Anterior cingulate cortex (tissue), 58 donors: ENCODE measurements at places on chromosomes 5 and 9.

- DNase-seq: no peak
These were observed 42.2 kb upstream of the ANKRD33B start for GRCh38 chr5:10521466-10522223.

- DNase-seq: no peak
These were observed 609.4 kb downstream of the MTRR start for GRCh38 chr5:8478326-8478725.

DNA sequence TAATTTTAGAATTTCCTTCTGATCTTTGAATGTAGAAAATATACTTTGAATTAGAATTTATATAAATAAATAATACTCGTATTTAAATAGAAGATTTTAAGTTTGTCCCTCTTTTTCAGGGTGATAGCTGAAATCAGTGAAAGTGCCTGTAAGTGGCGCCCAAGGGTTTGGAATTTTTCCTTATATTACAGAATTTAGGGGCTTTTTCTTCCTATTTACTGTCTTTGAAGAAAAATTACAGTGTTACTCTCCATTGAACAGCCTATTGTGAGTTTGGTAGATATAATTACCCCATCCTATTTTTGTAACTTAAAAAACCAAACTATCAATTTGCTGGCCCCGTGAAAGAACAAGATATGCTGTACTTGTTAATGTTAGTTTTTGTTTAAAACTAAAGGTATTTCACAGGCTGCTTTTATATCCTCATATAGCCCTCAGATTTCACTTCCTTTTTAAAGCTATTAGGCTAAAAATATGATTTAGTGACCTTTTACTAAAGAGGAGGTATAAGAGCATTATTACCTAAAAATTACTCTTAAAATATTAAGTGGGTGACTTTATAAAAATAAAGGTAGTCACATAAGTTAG is 3.2 kb downstream of the MAP3K1 start:
- DNase-seq: no peak

- DNase-seq: peak; percentile 53
These were observed 13.3 kb downstream of the RPS14 start for GRCh38 chr5:150436141-150436680.

GRCh38 chr5:175195698-175196656 is 248.0 kb downstream of the DRD1 start:
- DNase-seq: no peak

GRCh38 chr9:24901319-24901718 is 355.6 kb upstream of the IZUMO3 start:
- DNase-seq: no peak

GRCh38 chr5:167049043-167049663 is 1242.3 kb upstream of the WWC1 start:
- peak; percentile 10 for DNase-seq

DNA sequence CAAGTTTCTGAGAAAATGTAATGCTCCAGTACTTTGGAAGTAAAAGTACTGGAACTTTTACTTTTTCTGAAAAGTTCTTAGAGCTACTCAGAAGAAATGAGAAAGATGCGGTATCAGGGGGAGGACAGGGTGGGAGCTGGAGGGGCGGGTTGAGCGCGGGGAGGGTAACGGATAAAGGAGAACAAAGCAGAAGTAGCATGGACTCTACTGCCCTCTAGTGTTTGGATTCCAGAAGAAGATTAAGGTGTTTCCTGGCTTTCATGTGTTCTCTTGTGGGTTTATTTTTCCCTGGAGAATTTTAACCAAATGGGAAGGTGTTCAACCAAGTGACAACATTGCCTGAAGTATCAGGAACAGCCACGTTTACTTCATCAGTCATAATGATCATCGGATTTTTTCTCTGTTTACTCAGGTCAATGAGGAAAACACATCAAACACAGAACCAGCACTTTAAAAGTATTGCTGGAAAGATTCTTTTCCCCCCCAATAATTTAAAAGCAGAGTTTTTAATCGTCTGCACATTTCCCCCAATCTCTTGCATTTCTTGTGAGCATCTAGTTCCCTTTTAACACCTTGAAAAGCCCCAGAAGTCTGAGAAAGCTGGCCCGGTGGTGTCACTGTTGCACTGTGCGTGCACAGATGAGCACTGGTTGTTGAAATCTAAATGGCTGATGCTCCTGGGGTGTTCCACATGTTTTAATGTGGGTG is 190.6 kb downstream of the MPDZ start:
- no peak for DNase-seq

GRCh38 chr5:24183981-24184380 is 460.8 kb downstream of the CDH10 start:
- no peak for DNase-seq

DNA sequence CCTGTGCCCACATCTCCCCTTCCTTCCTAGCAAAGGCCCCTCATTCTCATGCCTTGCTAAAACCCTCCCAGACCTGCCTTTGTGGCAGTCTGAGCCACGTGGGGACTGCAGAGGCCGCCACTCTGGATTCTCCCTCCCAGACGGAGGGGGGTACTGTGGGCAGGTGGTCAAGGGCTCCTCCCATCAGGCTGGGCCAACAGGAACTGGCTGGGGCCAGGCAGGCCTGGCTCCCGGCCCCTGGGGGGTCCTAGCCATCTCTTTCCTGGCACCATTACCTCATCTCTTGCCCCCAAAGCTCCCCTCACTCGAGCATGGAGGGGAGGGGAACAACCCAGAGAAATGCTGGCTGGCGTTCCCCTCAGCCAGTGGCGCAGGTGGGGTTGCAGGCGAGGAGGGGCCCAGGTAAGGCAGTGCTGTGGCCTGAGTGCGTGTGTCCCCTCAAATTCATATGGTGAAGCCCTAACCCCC is 88.6 kb downstream of the ZNF354C start:
- no peak for DNase-seq

DNA sequence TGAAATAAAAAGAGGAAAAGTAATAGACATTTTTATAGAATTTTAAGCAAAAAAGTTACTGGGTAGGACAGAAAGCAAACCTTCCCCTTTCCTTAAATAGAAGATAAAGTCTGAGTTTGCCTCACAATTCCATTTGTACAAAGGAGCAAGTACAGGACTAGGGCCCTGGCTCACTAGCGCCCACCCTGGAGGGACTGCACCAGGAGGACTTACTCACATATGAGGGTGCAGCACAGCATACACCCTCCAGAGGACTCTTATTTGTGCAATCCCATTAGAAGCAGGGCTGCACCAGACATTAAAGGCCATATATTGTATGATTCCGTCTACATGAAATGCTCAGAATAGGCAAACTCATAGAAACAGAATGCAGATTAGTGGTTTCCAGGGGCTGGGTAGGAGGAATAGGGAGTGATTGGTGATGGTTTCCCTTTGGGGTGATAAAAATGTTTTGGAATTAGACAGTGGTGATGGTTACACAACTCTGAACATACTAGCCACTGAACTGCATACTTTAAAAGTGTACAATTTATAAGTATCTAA is 4.5 kb downstream of the REEP5 start:
- DNase-seq: no peak

GRCh38 chr5:126066836-126067235 is 356.4 kb upstream of the GRAMD2B start:
- DNase-seq: no peak

- DNase-seq: no peak
These were observed 118.6 kb downstream of the SPEF2 start for GRCh38 chr5:35736280-35736679.

DNA sequence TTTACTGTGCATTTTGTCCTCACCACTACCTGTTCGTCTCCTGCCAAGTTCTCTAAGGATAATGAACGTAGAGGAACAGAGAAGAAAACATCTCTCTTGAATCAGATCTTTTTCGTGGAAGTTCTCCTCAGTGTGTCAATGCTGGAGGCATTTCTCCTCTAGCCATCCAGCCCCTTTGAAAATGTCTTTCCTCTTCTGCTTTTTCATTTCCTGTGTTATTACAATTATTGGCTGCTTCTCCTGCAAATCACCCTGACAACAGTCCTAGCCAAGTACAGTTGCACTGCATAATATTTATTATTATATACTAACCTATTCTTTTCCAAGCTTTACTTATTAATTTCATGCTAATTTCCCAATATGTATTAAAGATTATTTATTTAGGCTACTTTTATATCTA is 61.8 kb upstream of the TRPM3 start:
- DNase-seq: no peak

GRCh38 chr5:1726956-1727355 is 72.7 kb downstream of the MRPL36 start:
- DNase-seq: no peak

GRCh38 chr5:40717281-40717680 is 37.6 kb downstream of the PTGER4 start:
- DNase-seq: no peak

DNA sequence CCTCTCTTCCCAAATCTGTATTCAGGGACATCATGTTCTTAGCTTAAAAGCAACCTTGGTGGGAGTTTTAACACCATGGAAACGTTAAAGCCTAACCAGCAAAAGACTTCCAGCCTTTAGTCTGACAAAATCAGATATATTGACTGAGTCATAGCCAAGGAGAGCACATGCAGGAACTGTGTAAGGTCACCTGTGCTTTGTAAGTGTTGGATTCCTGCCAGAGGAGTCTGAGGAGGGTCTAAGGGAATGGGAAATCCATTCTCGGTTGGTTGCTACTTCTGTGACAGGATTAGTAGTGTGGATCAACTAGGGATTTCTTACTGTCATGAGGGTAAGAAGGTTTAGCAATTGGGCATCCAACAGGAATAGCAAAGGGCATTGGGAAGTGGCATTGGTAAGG is 142.0 kb upstream of the CHD1 start:
- DNase-seq: no peak

DNA sequence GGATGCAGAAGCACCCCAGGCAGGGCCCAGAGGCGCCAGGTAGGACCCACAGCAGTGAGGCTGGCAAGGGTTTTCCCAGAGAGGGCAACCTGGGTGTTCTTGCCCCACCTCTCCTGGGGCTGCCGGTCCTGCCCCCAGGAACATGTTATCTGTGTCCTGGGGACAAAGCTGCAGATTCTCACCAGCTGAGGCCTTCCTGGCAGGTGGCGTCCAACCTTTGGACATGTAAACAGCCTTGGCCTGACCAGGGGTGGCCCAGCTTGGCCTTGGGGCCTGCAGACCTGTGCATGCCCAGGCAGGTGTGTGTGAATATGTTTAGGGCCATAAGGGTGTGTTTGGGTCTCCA is 101.8 kb upstream of the LARP1 start:
- no peak for DNase-seq

DNA sequence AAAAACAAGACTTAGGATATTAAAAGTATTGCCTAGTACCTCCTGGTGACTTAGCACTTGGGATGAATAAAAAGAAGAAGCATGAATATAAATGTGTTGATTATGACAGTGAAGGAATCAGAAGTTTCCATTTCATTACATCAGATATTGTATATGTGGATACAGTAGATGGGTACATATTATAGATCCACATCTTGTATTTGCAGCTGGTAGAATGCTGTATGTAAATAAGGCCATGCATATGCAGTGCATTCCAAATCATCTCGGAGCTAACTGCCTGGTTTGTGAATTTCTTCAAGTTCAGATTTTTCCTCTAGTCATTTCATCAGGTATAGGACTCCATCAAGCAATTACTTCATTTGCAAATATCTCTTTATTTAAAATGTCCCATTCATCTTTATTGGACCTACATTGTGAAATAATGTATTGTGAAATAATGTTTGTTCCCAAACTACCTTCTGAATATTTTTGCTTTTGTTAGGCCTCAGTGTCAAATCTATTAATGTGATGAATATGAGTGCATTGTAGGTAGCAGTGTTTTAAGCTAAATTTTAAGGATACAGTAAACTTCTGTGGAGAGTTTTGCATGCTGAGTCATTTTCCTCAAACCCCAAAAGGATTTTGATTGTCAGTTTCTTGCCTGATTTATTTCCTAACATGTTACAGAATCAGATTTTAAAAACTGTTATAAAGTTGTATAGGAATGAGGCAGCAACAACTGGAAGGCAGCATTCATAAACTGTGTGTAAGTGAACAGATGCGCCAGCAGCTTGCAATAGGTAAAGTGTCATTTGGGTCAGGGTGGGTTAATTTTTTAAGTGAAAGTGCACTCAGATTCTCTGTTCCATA is 370.8 kb upstream of the RIOK2 start:
- no peak for DNase-seq

DNA sequence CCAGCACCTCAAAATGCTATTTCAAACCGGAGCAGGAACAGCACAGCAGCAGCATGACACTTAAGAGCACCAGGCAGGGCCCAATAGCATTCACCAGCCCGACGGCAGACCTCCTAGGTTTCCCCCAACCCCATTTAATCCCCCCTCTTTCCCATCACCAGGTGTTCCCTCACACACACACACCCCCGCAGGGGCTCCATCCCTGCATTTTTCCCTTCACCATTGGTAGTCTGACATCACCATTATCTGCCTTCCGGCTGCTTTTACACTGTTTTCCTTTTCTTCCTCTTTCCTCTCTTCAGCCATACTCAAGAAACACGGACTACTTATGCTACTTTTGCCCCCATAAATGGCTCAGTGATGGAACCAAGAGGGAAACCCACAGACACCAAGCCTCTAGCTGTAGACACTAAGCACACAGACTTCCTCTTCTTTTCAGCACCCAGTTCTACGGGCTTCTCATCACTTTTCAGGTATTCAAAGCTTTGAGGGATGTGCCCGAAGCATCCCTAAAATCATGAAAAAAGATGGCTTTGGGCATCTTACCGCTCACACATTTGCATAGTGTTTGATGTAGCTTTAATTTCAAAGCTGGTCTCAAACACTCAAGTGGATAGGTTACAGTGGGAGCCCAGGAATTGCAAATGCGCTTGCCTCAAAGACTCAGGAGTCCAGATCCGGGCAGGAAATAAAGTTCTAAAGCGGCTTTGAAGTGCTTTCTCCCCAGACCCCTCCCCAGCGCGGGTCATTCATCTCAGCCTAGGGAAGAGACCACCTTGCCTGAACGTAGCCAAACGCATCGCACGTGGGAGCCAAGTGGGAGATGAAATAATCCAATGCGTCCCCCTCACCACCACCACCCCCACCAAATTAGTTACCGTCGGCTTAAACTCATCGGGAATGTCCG is 141.5 kb downstream of the TSSK1B start:
- no peak for DNase-seq

DNA sequence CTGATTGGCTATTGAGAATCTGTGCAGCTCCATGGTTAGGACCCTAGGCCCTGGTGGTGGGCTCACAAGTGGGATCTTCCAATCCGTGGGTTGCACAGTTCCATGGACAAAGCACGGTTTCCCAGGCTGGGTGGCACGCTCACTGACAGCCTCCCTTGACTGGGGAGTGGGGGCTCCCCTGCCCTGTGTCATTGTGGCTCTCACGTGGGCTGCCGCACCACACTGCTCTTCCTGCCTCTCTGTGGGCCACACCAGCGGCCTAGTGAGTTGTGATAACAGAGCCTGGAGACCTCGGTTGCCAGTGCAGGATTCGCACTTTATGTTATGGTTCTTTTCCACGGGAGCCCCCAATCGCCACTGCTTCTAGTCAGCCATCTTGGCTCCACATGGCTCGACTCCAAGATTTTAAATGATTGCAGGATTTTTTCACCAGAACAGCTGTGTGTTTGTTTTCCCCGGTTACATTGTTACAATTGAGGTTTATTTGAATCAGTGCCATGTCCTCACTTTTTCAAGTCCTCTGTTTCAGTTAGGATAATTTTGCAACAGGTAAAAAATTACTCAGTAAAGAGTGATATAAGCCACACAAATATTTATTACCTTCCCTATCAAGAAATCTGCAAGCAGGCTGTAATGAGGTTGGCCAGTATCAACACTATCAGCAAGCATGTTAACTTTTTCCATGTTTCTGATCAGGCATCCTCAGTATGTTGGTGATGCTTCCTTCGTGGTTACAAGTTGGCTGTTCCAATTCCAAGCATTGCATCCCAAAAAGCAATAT is 253.8 kb downstream of the ZNF608 start:
- DNase-seq: no peak

- DNase-seq: no peak
These were observed 12.9 kb downstream of the DYNC2I2 start for GRCh38 chr9:128643519-128644300.

GRCh38 chr5:73130811-73131210 is 10.4 kb downstream of the TMEM171 start:
- no peak for DNase-seq
